ENCODE measurements at places on chromosomes 11 and 22.

- DNase-seq: no peak
Observed at GRCh38 chr11:21774212-21774611, 418.7 kb upstream of the ANO5 start.

GRCh38 chr11:20452585-20452984, 65.1 kb downstream of the PRMT3 start:
- no peak for DNase-seq

DNA sequence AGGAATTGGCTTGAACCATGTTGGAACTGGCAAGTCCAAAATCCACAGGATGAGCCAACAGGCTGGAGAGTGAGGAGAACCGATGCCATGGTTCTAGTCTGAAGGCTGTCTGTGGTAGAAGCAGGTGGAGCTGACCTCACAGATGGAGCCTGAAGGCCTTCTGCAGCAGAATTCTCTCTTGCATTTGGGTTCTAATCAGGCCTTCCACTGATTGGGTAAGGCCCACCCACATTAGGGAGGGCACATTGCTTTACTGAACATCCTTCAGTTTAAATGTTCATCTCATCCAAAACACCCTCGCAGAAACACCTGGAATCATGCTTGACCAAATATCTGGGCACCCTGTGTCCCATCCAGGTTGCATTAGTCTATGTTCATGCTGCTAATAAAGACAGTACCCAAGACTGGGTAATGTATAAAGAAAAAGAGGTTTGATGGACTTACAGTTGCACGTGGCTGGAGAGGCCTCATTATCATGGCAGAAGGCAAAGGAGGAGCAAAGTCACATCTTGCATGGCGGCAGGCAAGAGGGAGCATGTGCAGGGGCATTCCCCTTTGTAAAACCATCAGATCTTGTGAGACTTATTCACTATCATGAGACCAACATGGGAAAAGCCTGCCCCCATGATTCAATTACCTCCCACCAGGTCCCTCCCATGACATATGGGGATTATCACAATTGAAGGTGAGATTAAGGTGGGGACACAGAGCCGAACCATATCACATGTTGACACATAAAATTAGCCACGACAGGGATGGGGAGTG, 15.9 kb downstream of the SMIM38 start:
- DNase-seq: no peak

- no peak for DNase-seq
Observed at GRCh38 chr11:133153031-133153430, 379.3 kb downstream of the OPCML start.

GRCh38 chr22:47858773-47859306, 1096.4 kb downstream of the TBC1D22A start:
- no peak for DNase-seq

DNA sequence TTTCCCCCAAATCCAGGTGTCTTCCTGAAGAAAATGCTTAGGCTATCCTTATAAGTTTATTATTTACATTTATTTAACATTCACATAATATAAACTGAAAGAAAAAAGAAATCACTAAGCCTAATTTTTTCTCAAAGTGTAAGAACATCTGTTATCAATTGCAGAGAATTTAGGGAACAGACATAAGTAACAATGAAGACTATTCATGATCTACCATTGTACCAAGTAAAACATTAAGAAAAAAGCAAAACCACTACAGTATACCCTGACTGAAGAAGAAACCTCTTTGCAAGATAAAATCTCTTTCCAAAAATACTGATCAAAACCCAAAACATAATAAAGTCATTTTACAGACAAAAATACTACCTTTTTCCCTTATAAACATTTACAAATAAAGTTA, 60.5 kb downstream of the NUP98 start:
- DNase-seq: no peak

- DNase-seq: no peak
Observed at GRCh38 chr11:100631316-100631715, 55.8 kb upstream of the ARHGAP42 start.

DNA sequence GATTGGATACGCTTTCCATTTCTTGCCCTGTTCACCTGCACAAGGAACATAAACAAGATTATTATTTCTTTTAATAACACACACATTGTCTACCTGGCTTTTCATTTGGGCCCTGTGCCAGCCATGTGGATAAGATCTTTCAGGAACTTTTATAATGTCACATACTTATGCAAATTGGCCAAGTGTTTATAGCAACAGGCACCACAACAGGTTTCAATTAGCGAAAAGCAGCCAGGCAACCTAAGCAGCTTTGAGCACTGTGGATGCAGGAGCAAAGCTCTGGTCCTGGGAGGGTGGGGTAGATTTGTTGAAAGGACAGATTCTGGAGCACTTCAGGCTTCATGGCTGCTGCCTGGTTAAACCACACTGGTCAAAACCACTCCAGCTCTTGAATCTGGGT, 217.4 kb downstream of the BARX2 start:
- DNase-seq: no peak

DNA sequence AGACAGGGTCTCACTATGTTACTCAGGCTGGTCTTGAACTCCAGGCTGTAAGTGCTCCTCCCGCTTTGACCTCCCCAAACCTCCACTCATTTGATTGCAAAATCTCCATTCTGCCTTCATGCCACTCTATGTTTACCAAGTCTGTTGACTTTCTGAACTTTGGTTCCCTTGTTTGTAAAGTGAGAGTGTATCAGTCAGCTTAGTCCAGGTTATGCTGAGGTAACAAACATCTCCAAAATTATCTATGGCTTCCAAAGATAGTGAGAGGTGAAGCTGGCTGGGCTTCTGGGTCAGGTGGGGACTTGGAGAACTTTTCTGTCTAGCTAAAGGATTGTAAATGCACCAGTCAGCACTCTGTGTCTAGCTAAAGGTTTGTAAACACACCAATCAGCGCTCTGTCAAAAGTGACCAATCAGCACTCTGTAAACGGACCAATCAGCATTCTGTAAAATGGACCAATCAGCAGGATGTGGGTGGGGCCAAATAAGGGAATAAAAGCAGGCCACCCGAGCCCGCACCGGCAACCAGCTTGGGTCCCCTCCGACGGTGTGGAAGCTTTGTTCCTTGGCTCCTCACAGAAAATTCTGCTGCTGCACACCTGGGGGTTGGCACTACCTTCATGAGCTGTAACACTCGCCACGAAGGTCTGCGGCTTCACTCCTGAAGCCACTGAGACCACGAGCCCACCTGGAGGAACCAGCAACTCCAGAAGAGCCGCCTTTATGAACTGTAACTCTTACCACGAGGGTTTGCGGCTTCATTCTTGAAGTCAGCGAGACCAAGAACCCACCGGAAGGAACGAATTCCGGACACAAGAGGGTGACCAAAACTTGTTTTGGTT, 109.3 kb downstream of the MIAT start:
- DNase-seq: peak; percentile 49

DNA sequence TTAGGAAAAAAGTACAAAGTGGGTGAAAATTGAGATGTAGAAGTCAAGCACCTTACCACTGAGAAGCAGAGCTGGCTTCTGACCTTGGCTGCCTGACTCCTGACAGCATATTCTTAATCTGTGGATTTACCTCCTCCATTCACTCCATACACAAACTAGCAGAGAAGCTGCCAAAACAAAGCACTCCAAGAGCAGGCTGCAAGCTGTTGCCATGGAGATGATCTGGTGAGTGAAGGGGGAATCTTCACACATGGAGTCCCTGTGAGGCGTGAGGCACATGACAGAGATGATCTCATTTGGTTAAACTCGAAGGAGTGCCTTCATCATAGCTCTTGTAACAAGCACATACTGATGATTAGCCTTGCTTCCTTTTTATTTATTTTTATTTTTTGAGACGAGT, 16.1 kb downstream of the COMMD9 start:
- no peak for DNase-seq

DNA sequence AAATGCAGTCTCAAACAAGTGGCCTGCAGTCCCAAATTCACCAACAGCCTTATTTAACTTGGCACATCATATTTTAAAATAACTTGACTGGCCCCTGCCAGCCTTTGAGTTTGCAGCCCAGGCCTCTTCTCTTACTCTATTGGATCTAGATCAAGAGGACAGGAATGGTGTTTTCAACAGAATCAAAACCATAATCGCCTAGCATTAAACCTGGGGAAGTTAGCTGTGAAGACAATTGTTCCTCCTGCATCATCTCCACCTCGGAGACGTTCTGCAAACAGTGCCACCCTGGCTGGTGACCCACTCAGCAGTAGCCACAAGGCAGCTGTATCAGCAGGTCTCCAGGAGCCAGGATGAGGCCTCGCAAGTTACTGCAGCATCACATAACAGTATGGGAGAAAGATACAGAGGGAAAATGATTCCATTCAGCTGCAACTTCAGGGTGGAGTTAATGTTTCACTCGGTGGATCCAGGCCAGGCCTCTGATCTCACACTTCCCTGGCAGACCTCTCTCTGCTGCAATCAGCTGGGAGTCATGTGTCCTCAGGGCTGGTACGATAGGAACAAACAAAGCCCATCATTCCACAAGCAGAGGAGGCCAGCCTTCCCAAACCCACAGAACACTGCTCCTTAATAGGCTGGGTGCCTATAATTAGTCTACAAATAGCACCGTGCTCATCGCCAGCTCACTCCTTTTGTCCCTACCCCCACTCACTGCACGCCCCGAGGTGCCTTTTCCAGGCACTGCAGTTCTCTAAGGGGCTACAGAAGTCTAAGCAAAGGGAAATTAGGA, 18.6 kb upstream of the SCN2B start:
- DNase-seq: no peak

GRCh38 chr11:32892355-32893092, at the start of gene QSER1:
TSS of gene QSER1 (plus strand) at chr11:32892811. CDS start at chr11:32893126, 315 bp downstream.
- DNase-seq: peak; percentile 79

DNA sequence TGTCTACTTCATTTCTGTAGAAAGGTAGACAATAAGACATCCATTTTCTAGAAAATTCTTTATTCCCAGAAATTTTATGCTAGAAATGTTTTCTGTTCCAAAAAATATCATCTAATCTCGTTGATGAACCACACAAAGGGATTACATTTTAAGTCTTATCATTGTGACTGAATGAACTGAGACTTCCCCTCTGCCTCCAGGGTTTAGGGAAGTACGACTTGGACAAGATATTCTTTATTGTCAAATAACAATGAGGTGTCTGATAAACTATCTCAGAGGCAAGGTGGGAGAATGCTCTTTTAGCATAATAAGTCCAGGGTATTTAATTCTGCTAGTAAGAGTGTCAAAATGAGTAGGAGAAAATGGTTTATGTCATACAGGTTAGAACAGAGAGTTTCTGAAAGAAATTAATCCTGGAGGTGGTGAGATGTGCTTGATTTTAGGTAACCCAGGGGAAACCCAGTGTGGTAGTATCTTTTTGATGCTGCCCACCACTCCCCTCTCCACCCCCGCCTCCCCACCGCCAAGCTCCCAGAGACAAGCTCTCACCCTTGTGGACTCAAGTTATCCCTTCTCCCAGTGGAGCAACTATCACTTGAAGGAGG, 100.6 kb downstream of the CD44 start:
- DNase-seq: no peak

- DNase-seq: no peak
Observed at GRCh38 chr11:81887671-81888070, 846.0 kb downstream of the FAM181B start.

DNA sequence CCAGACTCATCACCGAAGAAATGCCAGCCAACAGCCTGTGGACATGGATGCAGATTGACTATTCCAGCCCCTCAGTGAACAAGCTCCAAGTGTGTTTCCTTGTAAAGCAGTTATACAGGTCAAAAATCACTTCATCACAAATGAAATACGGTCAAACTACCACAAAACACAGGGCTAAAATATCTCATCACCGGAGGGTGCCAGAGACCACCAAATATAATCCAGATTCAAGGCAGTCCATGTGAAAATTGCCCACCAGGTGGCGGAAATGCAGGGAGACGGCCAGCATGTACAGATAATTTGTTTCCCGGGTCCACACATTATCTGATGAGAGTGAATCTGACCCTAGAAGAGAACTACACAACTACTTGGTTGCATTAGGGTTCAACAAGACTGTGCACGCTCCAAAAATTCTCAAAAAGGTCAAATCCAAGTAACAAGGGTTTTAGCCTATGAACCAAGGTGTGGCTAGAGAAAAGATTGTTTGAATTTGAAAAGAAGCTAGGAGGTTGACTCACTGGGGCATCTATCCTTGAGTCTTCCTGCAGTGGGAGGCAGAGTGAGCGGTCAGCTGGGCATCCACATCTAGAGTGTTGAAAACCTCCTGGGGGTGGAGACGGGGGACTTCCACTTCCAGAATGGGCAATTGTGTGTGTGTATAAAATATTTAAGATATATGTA, 71.7 kb downstream of the IGLL5 start:
- peak; percentile 64 for DNase-seq

GRCh38 chr22:42966497-42966896, 48.5 kb downstream of the PACSIN2 start:
- DNase-seq: no peak

DNA sequence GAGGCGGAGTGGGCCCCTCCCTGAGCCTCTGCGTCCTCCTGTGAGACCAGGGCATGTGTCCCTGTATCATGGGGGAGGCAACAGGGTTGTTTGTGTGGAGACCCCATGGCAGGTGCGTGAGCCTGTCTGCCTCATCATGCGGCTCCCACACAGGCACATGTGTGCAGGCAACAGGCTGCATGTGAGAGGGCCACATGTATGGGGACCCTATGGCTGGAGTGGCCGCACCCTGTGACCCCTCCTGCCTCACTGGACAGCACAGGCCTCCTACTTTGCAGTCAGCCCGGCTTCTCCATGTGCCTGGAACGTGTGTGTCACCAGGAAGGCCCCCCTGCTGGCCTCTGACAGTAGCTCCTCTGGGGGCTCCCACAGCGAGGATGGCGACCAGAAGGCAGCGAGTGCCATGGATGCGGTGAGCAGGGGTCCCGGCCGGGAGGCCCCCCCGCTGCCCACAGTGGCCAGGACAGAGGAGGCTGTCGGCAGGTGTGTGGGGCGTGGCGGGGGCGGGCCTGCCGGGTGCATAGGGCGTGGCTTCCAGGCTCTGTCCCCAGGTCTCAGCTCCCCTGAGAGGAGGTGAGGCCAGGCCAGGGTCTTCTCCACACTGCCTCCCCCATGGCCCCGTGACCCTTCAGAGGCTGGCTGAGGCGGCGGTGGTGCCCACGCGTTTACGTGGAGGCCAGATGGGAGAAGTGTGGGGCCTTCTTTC, 34.1 kb downstream of the SBF1 start:
- peak; percentile 34 for DNase-seq

DNA sequence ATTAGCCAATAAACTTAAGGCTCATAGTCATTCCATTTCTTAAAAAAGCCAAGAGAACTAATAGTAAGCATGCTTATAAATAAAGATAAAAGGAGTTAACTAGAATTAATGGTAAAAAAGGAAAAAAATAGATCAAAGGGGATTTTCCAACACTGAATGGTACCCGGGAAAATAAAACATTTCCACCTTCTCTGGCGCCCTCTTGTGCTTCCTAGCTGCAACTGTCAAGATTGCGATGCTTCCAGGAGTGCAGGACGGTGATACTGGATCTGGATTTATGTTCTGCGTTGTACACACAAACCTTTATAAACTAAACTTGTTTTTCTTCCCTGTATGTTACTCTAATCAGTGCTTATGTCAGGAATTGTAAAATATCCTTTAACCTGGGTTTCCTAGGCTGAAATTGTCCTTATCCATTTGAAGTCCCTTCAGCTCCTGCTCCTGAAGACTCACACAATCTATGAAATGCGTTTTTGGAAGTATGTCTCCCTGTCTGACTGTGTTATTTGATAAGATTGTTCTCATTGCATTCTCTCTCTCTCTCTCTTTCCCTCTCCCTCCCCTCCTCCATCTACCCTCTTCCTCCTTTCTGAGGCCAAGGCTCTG, 9.6 kb upstream of the HTATIP2 start:
- DNase-seq: no peak

- peak; percentile 71 for DNase-seq
Observed at GRCh38 chr11:76232026-76232665, 25.8 kb upstream of the WNT11 start.

All from activated naive CD8-positive, alpha-beta T cell treated with anti-CD3 and anti-CD28 coated beads, Interleukin-2, amount 10 ng/mL, durations not matched to agents 7 days and 5 days (primary cell).